ENCODE measurements at places on chromosomes 13 and 19. TPM values are rescaled to one million over a fixed set of nuclear protein-coding genes. Genes with fewer than 3 reads are reported as not detected.

SELENOW gene
- 116 TPM for total RNA-seq

- H3K4me1 ChIP-seq = no peaks in the 10 kb centered on the region
- no peaks in the 10 kb centered on the region for H3K27me3 ChIP-seq
- H3K36me3 ChIP-seq = peaks cover 3% of the 10 kb centered on the region
- no peak overlapping the region for H3K27ac ChIP-seq
- H3K4me3 ChIP-seq = no peak overlapping the region
Measured at GRCh38 chr19:16161840-16162239, 11.5 kb downstream of the CIB3 start.

- DNase-seq = no peak
- peaks cover 51% of the 10 kb centered on the region for H3K4me1 ChIP-seq
- no peaks in the 10 kb centered on the region for H3K27me3 ChIP-seq
- H3K36me3 ChIP-seq = peaks cover 17% of the 10 kb centered on the region
- peak overlapping the region; percentile 74 for H3K27ac ChIP-seq
Measured at GRCh38 chr19:49475995-49476880, 2.2 kb downstream of the FLT3LG start.

HCST gene
- total RNA-seq = 60.1 TPM

DNA sequence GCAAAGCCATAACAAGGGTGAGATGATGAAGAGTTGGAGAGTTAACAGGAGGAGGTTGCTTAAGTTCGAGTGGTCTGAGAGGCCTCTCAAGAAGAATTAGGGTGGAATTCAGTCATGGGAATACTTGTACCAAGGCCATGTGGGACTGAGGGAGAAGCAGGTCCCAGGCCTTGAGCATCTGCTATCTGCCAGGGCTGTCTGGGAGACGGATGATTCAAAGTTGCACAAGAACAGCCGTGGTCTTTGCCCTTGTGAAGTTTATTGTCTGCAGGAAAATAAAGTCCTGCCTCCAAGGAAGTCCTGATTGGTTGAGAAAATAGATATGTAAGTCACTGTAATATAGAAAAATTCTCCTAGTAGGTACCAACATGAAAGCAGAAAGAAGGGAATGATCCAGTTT lies 178.8 kb upstream of the RFC3 start:
- H3K36me3 ChIP-seq = no peaks in the 10 kb centered on the region
- no peaks in the 10 kb centered on the region for H3K4me1 ChIP-seq
- DNase-seq = no peak
- no peak overlapping the region for H3K27ac ChIP-seq
- H3K4me3 ChIP-seq = no peak overlapping the region

- no peaks in the 10 kb centered on the region for H3K36me3 ChIP-seq
- H3K27ac ChIP-seq = no peak overlapping the region
Measured at GRCh38 chr13:41973247-41973741, 12.4 kb upstream of the VWA8 start.

DNA sequence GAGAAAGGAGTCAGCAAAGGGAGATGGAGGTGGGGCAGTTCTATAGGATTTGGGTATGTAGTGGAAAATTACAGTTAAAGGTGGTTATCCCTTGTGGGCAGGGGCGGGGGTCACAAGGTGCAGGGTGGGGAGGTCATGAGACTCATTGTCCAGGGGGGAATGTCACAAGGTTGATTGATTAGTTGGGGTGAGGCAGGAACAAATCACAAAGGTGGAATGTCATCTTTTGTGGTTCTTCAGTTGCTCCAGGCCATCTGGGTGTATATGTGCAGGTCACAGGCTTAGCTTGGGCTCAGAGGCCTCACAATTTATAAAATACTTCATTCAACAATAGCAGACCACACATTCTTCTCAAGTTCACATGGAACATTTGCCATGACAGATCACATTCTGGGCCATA lies 109.6 kb downstream of the ATP11A start:
- H3K27me3 ChIP-seq = no peaks in the 10 kb centered on the region
- H3K36me3 ChIP-seq = no peaks in the 10 kb centered on the region
- H3K27ac ChIP-seq = no peak overlapping the region
- H3K4me3 ChIP-seq = no peak overlapping the region
- no peak for DNase-seq

WDR18 gene
- total RNA-seq = 133 TPM

- H3K4me3 ChIP-seq = no peak overlapping the region
- H3K4me1 ChIP-seq = peaks cover 8% of the 10 kb centered on the region
- H3K36me3 ChIP-seq = no peaks in the 10 kb centered on the region
- DNase-seq = no peak
- no peak overlapping the region for H3K27ac ChIP-seq
Measured at GRCh38 chr13:113001241-113002140, 32.5 kb downstream of the MCF2L start.

NLRP11 gene
- total RNA-seq = 0.11 TPM

ECSIT gene
- total RNA-seq = 59.6 TPM

DNA sequence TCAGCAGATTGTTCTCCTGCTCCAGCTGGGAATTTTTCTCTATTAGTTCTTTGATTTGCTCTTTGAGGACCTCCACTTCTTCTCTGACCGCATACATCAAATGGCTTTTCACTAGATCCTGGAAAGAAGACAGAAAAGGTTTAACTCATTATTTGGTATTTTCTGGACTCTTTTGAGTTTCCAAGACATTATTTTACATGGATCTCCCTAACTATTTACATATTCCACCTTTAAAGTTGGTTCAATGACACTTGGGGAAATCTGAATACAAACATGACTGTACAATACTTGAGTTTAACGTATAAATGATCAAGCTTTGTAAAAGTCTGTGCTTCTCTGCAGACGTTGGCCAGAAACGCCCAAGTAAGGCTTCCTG lies 61.1 kb downstream of the SERP2 start:
- DNase-seq = no peak
- H3K4me1 ChIP-seq = peaks cover 22% of the 10 kb centered on the region
- peaks cover 7% of the 10 kb centered on the region for H3K27me3 ChIP-seq
- peak overlapping the region; percentile 30 for H3K27ac ChIP-seq
- peak overlapping the region; percentile 76 for H3K4me3 ChIP-seq

CD33 gene
- 0.47 TPM for total RNA-seq

DNA sequence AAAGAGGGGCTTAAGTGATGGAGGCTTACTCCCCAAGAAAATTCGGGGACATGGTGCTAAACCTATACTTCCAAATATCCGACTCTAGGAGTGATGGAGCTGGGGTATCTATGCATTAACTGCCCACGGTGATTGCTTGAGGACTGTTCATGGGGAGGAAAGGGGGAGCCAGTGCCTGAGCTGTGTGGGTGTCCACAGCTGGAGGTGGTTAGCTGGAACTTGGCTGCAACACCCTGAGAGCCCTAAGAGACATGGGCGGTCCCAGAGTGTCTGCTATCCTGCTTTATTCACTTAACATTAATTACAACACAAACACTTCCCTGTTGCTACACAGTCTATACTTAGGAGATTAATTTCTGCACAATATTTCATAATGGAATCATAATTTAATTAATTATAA lies 28.1 kb upstream of the POMP start:
- no peaks in the 10 kb centered on the region for H3K4me1 ChIP-seq
- DNase-seq = no peak
- H3K36me3 ChIP-seq = no peaks in the 10 kb centered on the region
- H3K27ac ChIP-seq = no peak overlapping the region
- H3K27me3 ChIP-seq = no peaks in the 10 kb centered on the region
- no peak overlapping the region for H3K4me3 ChIP-seq

DCT gene
- total RNA-seq = 0.07 TPM

GRCh38 chr13:111924678-111925075 lies 142.3 kb upstream of the SOX1 start:
- no peaks in the 10 kb centered on the region for H3K36me3 ChIP-seq
- H3K27me3 ChIP-seq = no peaks in the 10 kb centered on the region
- no peak overlapping the region for H3K4me3 ChIP-seq
- no peak overlapping the region for H3K27ac ChIP-seq

- H3K36me3 ChIP-seq = no peaks in the 10 kb centered on the region
- H3K4me3 ChIP-seq = no peak overlapping the region
- DNase-seq = no peak
- no peaks in the 10 kb centered on the region for H3K27me3 ChIP-seq
- no peak overlapping the region for H3K27ac ChIP-seq
- no peaks in the 10 kb centered on the region for H3K4me1 ChIP-seq
Measured at GRCh38 chr13:34001389-34001788, 183.4 kb downstream of the RFC3 start.

- H3K27ac ChIP-seq = peak within 1 kb of the TSS; percentile 81
- no peaks in the 10 kb centered on the region for H3K27me3 ChIP-seq
- DNase-seq = no peak
- peak within 1 kb of the TSS; percentile 22 for H3K4me3 ChIP-seq
Measured at GRCh38 chr19:12886969-12887747, at the start of gene KLF1. Gene KLF1 (minus strand): TSS chr19:12887201. CDS start chr19:12887140, 61 bp downstream.

- H3K4me1 ChIP-seq = peaks cover 30% of the 10 kb centered on the region
- H3K36me3 ChIP-seq = peaks cover 6% of the 10 kb centered on the region
- DNase-seq = peak; percentile 84
- peak within 1 kb of the TSS; percentile 83 for H3K4me3 ChIP-seq
Measured at GRCh38 chr19:18588611-18589379, at the start of gene REX1BD. Gene REX1BD (plus strand): TSS chr19:18588798. CDS start chr19:18588802, 4 bp downstream.

ETV2 gene
- 1.2 TPM for total RNA-seq

URAD gene
- not detected for total RNA-seq

DNA sequence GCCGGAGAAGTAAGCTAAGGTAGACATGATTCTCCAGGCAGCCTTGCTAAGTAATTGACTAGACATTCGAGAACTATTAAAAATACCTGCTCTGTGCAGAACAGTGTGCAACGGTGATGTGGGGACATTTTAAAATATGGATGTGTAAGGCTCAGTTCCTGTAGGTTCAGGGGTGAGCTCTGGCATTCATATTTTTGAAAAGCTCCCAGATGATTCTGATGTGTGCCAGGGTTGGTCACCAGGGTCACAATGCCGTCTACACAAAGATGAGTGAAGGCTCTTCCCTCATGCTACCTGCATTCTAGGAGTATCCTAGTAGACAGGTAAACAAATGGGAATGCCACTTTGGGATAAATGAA lies 702 bp upstream of the EPSTI1 start:
- H3K4me1 ChIP-seq = peaks cover 26% of the 10 kb centered on the region
- peak overlapping the region; percentile 61 for H3K4me3 ChIP-seq
- no peak for DNase-seq
- no peaks in the 10 kb centered on the region for H3K36me3 ChIP-seq

DNA sequence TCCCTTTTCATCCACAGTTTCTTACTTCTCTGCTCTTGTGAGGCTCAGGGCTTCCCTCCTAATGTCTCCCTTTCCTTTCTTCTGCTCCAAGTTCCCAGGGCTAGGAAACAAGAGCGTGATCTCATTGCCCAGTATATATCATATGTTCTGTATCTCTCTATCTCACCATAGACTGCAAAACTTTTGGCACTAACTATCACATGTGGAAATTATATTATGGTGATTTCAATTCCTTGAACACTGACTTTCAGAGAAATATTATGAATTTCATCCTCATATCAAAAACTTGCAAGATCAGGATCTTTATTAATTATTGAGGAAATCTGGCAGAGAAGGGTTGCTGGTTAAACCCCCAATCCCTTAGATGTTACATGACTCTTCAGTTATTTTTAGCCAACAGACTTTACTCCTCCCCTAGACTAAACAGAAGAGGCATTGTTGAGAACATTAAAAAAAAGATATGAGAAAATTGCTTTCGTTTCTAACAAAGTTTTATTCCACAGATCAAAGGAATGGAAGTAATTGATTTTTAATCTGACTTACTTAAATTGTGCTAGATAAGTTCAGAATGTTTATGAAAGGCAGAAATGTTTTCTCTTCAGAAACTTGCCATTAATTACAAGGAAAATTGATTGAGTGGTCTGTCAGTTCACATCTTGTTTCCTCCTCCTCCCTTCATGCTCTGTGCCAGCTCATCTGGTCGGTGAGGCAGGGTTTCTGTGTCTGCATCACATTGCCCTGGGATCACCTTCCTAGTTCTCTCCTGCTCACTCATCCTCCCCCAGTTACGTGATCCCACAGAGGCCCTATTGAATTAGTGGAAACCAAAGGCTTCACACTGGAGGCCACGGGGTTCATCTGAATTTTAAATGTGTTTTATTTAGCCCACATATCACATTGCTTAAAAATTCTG lies 378.5 kb downstream of the LMO7 start:
- no peaks in the 10 kb centered on the region for H3K27me3 ChIP-seq
- no peaks in the 10 kb centered on the region for H3K4me1 ChIP-seq
- no peak for DNase-seq
- H3K27ac ChIP-seq = no peak overlapping the region

- peak overlapping the region; percentile 9 for H3K27ac ChIP-seq
- DNase-seq = no peak
- H3K36me3 ChIP-seq = no peaks in the 10 kb centered on the region
- no peak overlapping the region for H3K4me3 ChIP-seq
- H3K27me3 ChIP-seq = no peaks in the 10 kb centered on the region
Measured at GRCh38 chr19:44592451-44592890, 20.9 kb upstream of the IGSF23 start.

NDUFA7 gene
- total RNA-seq = 93.3 TPM

GRCh38 chr19:43620061-43621001 lies 902 bp upstream of the ZNF428 start:
- H3K4me1 ChIP-seq = peaks cover 31% of the 10 kb centered on the region
- H3K27ac ChIP-seq = peak overlapping the region; percentile 91
- H3K36me3 ChIP-seq = no peaks in the 10 kb centered on the region

DNA sequence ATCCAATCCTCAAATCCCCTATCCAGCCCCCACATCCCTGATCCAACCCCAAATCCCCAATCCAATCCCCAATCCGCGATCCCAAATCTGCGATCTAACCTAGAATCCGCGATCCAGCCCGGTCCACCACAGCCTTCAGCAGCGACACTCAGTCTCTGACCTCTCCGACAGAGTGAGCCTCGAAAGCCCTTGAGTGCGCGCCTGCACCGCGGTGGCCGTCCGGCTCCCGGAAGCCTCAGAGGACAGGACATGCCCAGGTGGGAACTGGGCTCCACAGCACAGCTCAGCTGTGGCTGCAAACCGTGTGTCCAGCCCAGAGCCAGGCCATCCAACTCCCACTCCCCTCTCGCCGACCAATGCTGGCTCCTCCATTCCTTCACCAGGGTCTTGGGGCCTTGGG lies 48.8 kb upstream of the C1QTNF9B start:
- H3K4me1 ChIP-seq = no peaks in the 10 kb centered on the region
- H3K4me3 ChIP-seq = no peak overlapping the region
- DNase-seq = no peak

DNA sequence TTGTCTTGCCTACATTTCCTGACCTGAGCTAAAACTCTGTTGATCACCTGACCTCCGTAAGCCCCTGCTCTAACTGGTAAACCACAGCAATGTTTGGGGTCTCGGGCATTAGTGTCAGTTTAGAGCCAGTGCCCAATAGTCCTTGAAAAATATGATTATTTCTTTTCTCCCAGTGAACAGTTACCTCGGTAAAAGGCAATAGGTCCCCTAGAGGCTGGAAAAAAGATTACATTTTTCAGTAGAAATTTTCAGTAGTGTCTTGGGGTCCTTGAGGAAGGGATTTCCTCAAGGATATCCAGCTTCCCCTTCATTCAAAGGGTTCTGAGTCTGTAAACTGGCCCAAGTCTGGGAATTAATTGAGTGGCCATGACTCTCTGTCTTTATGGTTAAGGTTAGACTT lies 177.5 kb downstream of the SLC7A1 start:
- no peak overlapping the region for H3K27ac ChIP-seq
- no peak overlapping the region for H3K4me3 ChIP-seq
- H3K4me1 ChIP-seq = no peaks in the 10 kb centered on the region

DNA sequence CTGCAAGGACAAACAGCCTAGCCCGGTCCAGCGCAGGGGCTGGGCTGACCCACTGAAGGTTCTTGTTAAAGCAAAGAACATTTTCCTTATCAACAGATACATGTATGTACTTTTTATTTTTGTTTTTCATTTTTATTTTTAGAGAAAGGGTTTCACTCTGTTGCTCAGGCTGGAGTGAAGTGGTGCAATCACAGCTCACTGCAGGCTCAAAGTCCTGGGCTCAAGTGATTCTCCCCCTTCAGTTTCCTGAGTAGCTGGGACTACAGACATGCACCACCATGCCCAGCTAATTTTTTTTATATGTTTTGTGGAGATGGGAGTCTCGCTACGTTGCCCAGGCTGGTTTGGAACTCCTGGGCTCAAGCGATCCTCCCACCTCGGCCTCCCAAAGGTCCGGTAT lies 47.9 kb downstream of the CEBPG start:
- no peaks in the 10 kb centered on the region for H3K36me3 ChIP-seq
- no peak overlapping the region for H3K27ac ChIP-seq

Measured in CD8-positive, alpha-beta memory T cell (primary cell).